GM06990 (cell line): ENCODE measurements at places on chromosomes 7 and 10.
A peak's percentile ranks its signal among the peaks of the same experiment; 100 is the strongest.

DNA sequence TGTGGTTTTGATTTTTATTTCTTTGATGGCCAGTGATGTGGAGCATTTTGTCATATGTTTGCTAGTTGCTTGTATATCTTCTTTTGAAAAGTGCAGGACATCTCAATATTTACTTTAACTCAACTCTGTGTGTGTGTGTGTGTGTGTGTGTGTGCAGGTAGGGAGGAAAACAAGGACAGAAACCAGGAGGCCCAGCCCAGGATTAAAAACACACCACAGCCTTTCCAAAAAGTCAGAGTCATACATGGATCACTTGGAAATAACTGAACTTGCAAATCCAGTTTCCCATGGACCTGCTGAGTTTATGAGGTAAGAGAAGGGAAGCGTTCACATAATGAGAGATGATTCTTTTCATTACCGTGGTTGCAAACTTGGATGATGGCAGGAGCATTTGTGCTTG lies 189.9 kb upstream of the LYZL1 start:
- no peak for DNase-seq

GRCh38 chr10:110405380-110405779 lies 92.3 kb upstream of the DUSP5 start:
- DNase-seq, result no peak

GRCh38 chr10:102485093-102485784 lies 17.3 kb downstream of the ACTR1A start:
- no peak for DNase-seq

- DNase-seq, result peak; percentile 31
Measured at GRCh38 chr10:18658271-18659124, 733 bp upstream of the ARL5B start.

GRCh38 chr7:151851145-151851751 lies 25.7 kb downstream of the PRKAG2 start:
- peak; percentile 22 for DNase-seq
